Cortex of kidney (tissue), 1 donor: ENCODE measurements at places on chromosomes 6 and 20.

- DNase-seq = no peak
Observed at GRCh38 chr6:94254689-94255088, 835.3 kb upstream of the EPHA7 start.

DNA sequence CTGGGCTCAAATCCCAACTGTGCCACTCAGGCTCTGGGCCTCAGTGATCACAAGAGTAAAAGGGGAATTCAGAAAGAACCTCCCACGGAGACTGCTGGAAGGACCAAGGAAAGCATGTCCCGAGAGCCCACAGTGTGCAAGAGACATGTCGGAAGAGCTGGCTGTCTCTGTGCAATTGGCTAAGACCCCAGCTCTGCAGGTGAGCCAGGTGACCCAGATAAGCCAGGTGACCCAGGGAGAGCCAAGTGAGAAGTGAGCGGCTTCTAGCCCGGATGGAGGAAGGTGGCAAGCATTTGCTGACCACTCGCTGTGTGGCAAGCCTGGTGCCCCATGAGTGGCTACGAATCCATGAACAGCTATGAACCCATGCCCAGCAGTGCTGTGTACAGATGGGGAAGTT lies 59.1 kb downstream of the RIPOR3 start:
- DNase-seq = no peak

GRCh38 chr6:6635291-6635690 lies 46.8 kb downstream of the LY86 start:
- no peak for DNase-seq

GRCh38 chr20:59784365-59784764 lies 149.1 kb downstream of the SYCP2 start:
- DNase-seq = no peak

DNA sequence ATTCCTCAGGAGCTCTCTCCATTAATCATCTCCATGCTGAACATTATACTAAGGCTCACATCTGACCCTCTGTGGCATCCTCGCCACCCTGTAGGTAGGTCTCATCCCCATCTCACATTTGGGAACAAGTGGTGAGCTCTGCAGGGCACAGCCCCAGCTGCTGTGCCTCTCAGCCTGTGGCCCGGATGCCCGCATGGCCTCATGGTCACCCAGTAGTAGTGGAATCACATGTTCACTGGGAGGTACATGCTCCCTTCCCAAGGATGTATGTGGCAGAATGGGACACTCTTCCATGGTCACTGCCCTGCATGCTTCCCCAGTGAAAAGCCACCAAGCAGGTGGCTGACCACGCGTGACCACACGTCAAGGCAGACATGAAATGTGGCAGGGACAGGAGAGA lies 26.3 kb upstream of the APMAP start:
- no peak for DNase-seq

DNA sequence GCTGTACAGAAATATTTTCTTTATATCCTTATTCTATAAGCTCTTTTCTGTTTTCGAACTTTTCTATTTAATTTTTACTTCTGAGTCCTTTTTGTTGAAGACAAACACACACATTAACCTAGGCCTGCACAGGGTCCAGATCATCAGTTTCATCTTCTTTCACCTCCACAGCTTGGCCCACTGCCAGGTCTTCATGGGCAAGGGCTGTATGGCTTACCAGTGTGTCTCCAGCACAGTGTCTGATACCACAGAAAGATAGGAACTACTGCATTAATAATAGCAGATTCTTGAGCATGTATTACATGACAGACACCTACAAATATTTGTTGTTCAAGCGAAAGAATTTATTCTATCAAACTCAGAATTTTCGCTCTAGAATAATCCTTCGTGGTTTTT lies 24.4 kb downstream of the QKI start:
- no peak for DNase-seq

- no peak for DNase-seq
Observed at GRCh38 chr6:111521497-111522270, 38.7 kb upstream of the REV3L start.

GRCh38 chr6:138931660-138932059 lies 56.4 kb downstream of the REPS1 start:
- DNase-seq = no peak

DNA sequence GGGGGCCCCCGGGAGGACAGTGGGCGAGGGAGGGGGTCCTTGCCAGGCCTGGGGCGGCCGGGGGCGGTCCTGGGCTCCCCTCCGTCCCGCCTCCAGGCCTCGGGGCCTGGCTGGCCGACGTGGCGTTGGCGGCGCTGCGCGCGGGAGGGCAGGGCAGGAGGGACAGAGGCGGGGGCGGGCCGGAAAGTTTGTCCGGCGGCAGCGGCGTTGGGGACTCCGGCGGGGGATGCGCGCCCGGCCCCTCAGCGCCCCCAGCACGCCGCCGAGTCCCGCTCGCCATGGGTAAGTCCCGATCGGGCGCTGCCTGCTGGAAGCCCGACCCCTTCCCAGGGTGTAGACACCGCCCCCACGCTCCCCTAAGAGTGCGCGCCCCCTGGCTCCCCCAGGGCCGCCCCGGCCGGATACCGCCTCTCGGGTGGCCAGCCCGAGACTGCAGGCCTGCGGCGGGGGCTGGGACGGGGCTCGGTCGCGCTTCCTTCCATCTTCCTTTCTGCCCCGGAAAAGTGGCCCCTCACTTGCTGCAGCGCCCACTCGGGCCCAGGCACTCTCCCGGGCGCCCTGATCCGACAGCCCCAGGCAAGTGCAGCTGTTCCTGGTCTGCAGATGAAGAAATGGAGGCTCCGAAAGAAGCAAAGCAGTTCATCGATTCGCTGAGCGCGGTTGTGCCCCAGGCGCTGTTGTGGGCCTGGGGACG lies at the start of gene SLC2A10:
Gene SLC2A10 (plus strand): TSS at position 191 of the 694 bp plus-strand sequence. CDS start 88 bp downstream, at position 279.
- no peak for DNase-seq

- no peak for DNase-seq
Observed at GRCh38 chr20:38063911-38064530, 30.5 kb downstream of the RPRD1B start.

DNA sequence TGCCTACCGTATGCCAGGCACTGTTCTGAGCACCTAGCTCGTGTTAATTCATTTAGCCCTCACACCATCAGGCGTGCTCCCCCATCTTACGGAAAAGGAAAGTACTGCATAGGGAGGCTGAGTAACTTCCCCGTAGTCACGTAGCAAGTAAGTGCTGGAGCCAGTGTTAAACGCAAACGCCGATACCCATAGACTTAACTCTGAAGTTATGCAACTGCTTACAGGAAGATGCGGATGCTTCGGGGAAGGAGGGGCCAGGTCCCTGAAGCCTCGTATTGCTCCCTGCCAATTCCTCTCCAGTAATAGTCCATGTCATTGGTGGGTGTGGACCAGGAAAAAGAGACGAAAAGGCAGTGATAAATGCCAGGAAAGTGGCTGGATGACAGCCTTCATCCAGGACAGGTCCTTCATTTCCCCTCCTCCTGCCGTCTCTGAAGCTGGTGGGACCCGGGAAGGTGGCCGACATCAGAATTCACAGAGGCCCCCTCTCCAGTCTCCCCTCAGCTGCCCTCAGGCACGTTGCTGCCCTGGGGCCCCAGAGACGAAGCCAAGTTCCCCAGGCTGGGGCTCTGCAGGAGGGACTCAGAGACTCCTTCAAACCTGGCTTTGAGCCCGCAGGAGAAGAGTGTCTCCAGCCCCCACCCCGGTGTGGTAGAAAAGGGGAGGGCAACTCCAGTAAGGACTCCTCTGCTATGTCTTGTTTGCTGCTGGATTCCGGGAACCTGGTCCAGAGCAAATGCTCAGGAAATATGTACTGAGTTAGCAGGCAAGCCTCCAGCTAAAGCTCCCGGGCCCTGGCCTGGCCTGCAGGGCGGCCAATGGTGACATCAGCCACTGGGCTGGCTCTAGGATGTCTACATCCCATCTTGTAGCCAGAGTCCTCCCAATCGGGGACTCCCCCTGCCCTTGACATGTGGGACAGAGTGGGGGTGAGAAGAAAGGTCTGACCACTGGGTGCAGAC lies 37.8 kb downstream of the RAB44 start:
- DNase-seq = no peak

DNA sequence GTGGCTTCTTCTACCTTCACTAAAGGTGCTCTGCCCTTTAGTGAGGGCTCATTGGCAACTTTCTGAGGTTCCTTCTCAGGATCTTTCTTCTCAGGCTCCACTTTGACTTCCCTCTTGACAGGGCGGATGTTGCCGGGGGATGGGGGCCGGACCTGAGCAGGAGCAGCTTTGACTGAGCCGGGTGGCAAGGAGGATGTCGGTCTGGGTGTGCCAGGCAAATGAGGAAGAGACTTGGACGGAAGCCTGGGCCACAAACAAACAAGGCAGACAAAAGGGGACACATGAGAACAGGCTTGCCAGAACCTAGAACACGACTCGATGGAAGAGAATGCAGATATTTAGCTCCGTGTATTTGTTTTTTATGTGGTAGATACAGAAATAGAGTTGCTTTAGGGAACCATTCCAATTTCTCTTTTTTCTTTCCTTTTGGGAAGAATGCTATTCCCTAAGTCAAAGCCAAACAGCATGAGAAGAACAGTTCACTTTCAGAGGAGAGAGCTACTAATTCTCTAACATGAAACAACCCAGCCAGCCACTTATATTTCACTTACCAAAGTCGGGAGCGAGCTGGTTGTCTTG lies 76.2 kb upstream of the BCLAF1 start:
- DNase-seq = no peak

GRCh38 chr20:63320616-63321147 lies 27.7 kb downstream of the COL20A1 start:
- DNase-seq = no peak

DNA sequence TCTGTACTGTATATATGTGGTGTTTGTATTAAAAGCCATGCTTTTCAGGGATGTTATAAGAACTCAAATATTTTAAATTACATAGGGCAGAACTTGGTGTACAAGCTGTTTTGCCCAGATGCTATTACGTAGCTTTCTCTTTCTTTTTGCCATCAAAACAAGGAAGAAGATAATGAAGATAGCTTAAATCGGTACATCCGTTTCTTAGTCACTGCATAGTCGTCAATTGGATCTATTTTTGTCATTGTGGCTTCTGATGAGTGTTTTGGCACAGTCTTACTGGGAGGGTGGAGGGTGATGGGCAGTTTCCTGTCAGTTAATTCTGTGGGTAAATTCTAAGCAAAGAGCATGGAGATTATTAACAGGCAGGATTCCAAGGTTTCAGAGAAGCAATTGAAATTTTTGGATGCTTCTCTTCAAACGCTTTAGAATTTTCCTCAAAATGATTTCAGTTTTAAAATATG lies 649.1 kb upstream of the GJE1 start:
- no peak for DNase-seq

GRCh38 chr20:51339721-51340450 lies 202.6 kb downstream of the NFATC2 start:
- DNase-seq = no peak

DNA sequence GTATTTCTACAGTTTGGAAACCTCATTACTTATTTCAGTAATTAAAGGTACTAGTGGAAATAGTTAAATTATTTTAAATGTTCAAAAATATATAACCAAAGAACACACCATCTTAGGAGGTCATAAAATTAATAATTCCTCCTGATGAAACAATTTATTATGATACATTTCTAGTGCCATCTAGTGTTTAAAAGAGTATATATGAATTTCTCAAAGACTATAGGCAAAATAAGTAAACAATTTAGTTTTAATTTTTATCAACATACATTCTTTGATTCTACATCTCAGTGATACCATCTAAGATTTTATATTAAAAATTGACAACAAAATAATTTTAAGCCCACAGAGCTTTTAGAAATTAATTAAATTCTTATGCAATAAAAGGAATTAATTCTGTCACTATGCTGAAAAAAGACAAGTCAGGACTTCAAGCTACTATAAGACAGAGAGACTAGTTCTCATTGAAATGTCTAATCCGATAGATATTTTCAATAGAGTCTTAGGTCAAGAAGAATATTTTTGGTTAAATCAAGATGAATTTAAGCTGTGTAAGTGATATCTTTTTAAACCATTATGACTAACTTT lies 107.8 kb upstream of the RNF217 start:
- DNase-seq = no peak

DNA sequence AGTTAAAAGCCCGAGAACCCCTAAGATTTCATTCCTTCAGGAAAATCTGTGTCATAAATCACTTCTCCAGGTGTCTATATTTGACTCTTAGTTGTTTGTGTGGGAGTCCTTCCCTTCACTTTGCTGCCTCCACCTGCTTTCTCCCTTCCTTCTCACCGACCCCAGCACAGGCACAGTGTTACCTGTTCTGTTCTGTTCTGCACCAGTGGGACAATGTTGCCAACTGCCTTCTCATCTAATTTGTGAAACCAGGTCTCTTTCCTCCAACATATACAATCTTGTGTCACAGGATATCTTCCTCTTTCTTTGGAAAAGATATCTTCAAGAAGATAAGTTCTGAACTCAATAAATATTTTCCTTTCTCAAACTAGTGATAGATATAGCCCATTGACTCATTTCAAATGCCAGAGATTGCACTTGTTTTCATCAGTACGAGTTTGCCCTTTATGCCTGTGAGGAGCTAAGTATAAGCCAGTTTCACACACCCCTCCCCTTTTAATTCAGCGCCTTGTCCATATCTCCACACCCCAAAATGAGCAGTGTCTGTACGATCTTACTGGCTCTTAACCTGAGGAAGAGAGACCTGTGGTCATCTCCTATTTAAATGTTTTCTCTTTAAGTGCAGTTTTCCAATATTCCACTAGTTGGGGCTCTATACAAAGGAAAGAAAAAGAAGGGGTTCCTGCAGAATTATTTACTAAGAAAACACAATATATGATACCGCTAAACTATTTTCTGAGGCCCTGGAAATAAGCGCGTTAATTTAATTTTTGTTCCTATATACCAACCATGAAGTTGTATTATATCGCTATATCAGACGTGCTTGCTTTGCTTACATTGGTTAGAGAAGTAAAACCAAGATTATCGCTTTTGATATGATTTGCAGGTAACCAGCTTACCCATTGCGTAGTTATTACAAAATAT lies 81.6 kb upstream of the PREP start:
- no peak for DNase-seq

GRCh38 chr6:43211955-43212354 lies 17.3 kb downstream of the DNPH1 start:
- no peak for DNase-seq

- DNase-seq = no peak
Observed at GRCh38 chr6:169473663-169474062, 220.0 kb upstream of the THBS2 start.

- DNase-seq = no peak
Observed at GRCh38 chr20:63740070-63740626, 572 bp downstream of the SLC2A4RG start.

DNA sequence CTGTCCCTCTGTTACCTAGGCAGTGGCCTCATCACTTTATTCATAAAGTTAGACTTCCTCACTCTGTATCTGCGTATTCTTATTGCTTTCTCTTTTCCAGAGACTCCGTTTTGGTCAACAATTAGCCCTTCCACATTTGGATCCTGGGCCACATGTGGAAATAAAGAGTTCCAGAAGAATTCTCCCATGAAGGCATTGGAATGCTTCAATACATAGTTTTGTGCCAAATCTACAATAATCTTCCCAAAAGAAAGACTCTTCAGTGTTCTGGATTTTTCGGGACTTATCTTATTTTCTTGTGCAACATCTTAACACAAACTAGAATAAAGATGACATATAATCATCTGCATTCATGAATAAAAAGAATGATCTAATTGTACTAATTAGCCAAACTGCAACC lies 187.7 kb upstream of the BMP2 start:
- DNase-seq = no peak
